ENCODE measurements at places on chromosomes 11 and 22. TPM values are rescaled to one million over a fixed set of nuclear protein-coding genes. Genes with fewer than 3 reads are reported as not detected.

Gene NPAS4
- not detected for total RNA-seq

Gene ABCC8
- 1.1 TPM for total RNA-seq

Gene TRIM49
- total RNA-seq: not detected

Gene BIK
- 0.41 TPM for total RNA-seq

Gene OR52R1
- not detected for total RNA-seq

Gene PRRG4
- 0.33 TPM for total RNA-seq

Gene TMPRSS13
- total RNA-seq: not detected

Gene SCN4B
- total RNA-seq: 12.9 TPM

Gene DEFB131B
- not detected for total RNA-seq

Gene TSGA10IP
- not detected for total RNA-seq

Gene TNNT3
- 30.7 TPM for total RNA-seq

Gene SEC14L2
- total RNA-seq: 1.2 TPM

- H3K36me3 ChIP-seq: no peaks in the 10 kb centered on the region
- H3K4me3 ChIP-seq: no peak overlapping the region
- H3K4me1 ChIP-seq: peaks cover 6% of the 10 kb centered on the region
These were observed 40.9 kb upstream of the OR9Q1 start for GRCh38 chr11:57982776-57983175.

GRCh38 chr11:119906376-119906775 lies 177.4 kb upstream of the NECTIN1 start:
- no peaks in the 10 kb centered on the region for H3K36me3 ChIP-seq
- DNase-seq: no peak
- no peak overlapping the region for H3K4me3 ChIP-seq
- no peak overlapping the region for H3K27ac ChIP-seq

DNA sequence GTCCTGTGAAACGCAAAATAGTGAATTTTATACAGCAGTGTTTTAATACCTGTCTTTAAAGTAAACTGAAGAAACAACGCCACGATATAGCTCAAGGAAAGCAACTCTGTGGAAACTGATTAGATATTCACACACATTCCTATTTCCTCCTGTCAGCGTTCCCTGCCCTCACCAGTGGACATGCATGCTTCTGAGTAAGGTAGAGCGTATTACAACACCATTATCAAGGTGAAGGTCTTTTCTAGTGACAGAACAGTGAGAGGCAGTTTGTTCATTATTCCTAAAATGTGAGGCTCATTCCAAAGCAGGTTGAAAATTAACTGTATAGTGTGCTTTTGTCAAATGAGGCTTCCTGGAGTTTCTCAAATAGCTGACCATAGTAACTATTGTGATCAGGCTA lies 153.1 kb downstream of the DDX10 start:
- no peak overlapping the region for H3K27ac ChIP-seq
- no peaks in the 10 kb centered on the region for H3K36me3 ChIP-seq
- no peak overlapping the region for H3K4me3 ChIP-seq

DNA sequence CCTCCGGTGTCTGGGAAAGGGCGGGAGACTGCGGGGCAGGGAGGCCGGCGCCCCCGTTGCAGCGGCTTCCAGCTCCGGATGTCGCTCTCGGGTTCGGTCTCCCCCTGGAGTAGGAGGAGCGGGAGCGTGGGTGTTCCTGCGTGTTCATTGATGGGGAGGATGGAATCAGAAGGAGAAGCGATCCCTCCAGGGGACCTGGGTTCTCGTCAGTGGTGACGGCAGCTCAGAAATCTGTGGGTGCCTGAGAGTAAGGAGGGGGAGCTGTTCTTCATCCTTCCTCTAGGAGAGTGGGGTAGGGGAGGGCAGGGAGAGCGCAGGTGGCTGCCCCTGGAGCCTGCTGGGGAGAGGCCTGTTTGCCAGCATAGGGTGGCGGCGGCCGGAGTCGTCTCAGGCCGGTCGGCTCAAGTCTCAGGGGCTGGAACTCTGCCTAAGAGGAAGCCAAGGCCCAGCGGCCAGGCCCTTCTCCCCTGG lies 1.1 kb downstream of the UBASH3B start:
- peak overlapping the region; percentile 90 for H3K27ac ChIP-seq
- peak; percentile 36 for DNase-seq
- peak overlapping the region; percentile 87 for H3K4me3 ChIP-seq
- peaks cover 27% of the 10 kb centered on the region for H3K27me3 ChIP-seq
- no peaks in the 10 kb centered on the region for H3K36me3 ChIP-seq

DNA sequence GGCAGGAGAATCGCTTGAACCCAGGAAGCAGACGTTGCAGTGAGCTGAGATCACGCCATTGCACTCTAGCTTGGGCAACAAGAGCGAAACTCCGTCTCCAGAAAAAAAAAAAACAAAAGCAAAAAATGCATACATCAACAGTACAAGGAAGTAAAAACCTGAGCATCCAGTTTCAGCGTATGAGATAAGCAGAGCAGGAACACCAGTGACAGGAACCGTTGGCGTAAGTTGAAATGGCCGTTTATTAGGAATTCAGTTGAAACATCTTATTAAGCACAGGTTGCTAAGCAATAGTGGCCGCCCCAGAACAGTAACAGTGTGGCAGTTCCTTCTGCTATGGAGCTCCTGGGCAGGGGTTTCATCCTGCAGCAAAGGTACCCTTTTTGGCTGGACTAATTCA lies 4.0 kb upstream of the L3MBTL2 start:
- no peaks in the 10 kb centered on the region for H3K36me3 ChIP-seq
- peaks cover 31% of the 10 kb centered on the region for H3K4me1 ChIP-seq
- H3K27me3 ChIP-seq: no peaks in the 10 kb centered on the region
- no peak for DNase-seq

GRCh38 chr11:68687311-68687710 lies 3.0 kb downstream of the GAL start:
- H3K27ac ChIP-seq: no peak overlapping the region
- H3K4me3 ChIP-seq: no peak overlapping the region
- H3K4me1 ChIP-seq: peaks cover 12% of the 10 kb centered on the region
- DNase-seq: no peak
- no peaks in the 10 kb centered on the region for H3K36me3 ChIP-seq
- H3K27me3 ChIP-seq: peaks cover 99% of the 10 kb centered on the region

GRCh38 chr22:39776295-39777009 lies 117.1 kb downstream of the ENTHD1 start:
- no peak overlapping the region for H3K27ac ChIP-seq
- H3K4me3 ChIP-seq: no peak overlapping the region
- no peaks in the 10 kb centered on the region for H3K4me1 ChIP-seq
- H3K27me3 ChIP-seq: peaks cover 73% of the 10 kb centered on the region
- no peaks in the 10 kb centered on the region for H3K36me3 ChIP-seq

- no peak overlapping the region for H3K27ac ChIP-seq
- peak overlapping the region; percentile 17 for H3K4me3 ChIP-seq
- H3K27me3 ChIP-seq: peaks cover 11% of the 10 kb centered on the region
- no peaks in the 10 kb centered on the region for H3K4me1 ChIP-seq
- no peaks in the 10 kb centered on the region for H3K36me3 ChIP-seq
- DNase-seq: no peak
These were observed 5.7 kb downstream of the UPK3A start for GRCh38 chr22:45290410-45290936.

DNA sequence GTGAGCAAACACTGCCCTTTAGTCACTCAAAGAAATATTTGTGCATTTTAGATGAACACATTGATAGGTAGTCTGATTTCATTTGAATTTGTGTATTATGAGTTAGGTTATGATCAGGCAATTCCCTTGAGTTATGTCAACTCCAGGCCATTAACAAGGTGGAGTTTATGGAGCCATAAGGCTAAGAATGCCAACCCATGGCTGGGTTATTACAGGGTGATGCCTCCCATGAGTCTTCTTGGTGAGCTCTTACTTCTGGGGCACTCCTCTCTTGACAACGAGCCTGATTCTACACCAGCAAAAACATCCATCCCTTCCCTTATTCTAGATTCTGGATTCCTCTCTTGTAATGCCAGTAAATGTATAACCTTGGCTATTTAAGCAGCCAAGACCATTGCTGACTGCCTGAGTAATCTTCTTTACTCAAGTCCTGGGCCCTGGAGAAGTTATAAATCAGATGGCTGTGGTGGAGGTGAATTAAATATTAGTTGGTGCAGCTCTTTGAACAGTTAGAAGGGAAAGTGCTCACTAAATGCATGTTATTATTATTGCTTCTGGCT lies 645.7 kb upstream of the TENM4 start:
- no peak overlapping the region for H3K27ac ChIP-seq
- DNase-seq: no peak
- H3K36me3 ChIP-seq: no peaks in the 10 kb centered on the region
- no peaks in the 10 kb centered on the region for H3K4me1 ChIP-seq
- no peaks in the 10 kb centered on the region for H3K27me3 ChIP-seq

- H3K36me3 ChIP-seq: no peaks in the 10 kb centered on the region
- no peaks in the 10 kb centered on the region for H3K27me3 ChIP-seq
- peaks cover 18% of the 10 kb centered on the region for H3K4me1 ChIP-seq
- no peak overlapping the region for H3K4me3 ChIP-seq
- DNase-seq: no peak
- H3K27ac ChIP-seq: no peak overlapping the region
These were observed 37.3 kb downstream of the C11orf96 start for GRCh38 chr11:43979571-43980219.

DNA sequence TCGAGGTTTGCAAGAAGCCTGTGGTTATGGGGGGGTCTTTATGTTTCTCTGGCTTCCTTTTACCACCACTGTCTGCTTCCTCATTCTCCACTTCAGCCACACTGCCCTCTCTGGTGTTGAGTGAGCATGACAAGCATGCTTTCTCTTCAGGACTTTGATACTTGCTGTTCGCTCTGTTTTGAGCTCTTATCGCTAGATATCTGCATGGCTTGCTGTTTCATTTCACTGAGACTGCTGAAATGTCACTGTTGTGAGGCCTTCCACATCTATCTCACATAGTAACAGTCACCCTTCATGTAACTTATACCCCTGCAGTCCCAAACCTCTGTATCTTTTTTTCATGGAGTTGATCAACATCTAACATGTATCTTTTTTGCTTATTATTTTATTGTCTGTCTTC lies 59.8 kb downstream of the TMEM135 start:
- H3K4me1 ChIP-seq: peaks cover 11% of the 10 kb centered on the region
- DNase-seq: no peak
- H3K27ac ChIP-seq: no peak overlapping the region
- H3K36me3 ChIP-seq: peaks cover 35% of the 10 kb centered on the region

DNA sequence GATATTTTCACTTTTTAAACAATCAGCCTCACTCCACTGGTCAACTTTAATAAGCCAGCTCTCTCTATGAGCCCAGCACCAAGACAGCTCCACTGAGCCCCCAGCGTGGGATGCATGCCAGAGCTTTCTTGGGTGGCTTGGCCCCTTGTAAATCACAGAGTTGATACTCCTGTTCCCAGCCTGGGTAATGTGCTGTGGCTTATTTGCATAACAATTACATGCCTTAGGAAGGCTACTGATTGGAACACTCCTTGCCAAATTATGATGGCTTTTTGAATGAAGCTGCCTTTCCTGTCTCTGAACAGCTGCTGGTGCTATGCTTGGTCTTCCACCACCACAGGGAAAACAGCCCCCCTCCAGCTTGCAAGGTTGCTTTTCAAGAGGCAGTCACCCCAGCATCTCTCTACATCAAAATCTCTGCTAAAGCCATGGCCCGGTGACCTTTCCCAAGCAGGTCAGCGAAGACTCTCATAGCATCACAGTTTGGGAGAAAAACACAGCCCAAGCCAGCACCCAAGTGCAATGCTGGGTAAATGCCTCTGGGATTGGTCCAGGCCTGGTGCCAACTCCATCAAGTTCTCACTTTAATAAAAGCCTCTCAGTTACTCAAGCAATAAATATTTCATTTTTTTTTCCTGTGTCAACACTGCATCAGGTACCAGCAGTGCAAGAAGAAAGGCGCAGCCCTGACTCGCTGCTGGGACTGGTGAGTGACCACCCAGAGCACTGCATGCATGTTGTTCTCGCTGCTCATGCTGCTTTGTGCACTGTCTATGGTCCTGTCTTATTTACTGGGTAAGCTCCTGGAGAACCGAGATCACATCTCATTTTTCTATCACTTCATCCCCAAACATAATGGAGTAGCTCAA lies 549.3 kb downstream of the OPCML start:
- H3K27me3 ChIP-seq: peaks cover 40% of the 10 kb centered on the region
- H3K27ac ChIP-seq: no peak overlapping the region
- H3K36me3 ChIP-seq: no peaks in the 10 kb centered on the region
- DNase-seq: no peak

GRCh38 chr11:61918251-61918937 lies 1.0 kb upstream of the RAB3IL1 start:
- H3K4me3 ChIP-seq: peak overlapping the region; percentile 78
- H3K27me3 ChIP-seq: peaks cover 10% of the 10 kb centered on the region

- H3K27ac ChIP-seq: no peak overlapping the region
- H3K4me1 ChIP-seq: peaks cover 9% of the 10 kb centered on the region
- H3K27me3 ChIP-seq: no peaks in the 10 kb centered on the region
- no peaks in the 10 kb centered on the region for H3K36me3 ChIP-seq
These were observed 272.1 kb downstream of the FAM76B start for GRCh38 chr11:95517453-95517852.

- H3K36me3 ChIP-seq: no peaks in the 10 kb centered on the region
- H3K4me3 ChIP-seq: no peak overlapping the region
- peak; percentile 23 for DNase-seq
These were observed 33.6 kb downstream of the MAP6 start for GRCh38 chr11:75635066-75635862.

DNA sequence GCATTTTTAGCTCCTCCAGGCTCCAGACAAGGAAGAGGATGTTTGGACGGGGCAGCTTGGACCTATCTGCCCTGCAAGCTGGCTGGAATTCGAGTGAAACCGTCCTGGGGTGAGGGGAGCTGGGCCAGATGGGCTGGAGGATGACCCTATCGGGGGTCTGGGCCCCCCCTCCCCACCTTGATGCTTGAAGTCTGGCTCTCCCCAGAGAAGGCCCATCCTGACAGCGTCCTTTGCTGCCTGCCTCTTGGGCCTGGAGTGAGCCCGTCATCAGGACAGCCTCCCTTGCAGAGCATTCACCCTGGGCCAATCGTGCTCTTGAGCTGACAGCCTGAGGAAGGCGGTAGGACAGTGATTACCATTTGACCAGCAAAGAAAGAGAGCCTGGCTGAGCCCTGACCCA lies 5.3 kb upstream of the PDGFB start:
- peaks cover 81% of the 10 kb centered on the region for H3K4me1 ChIP-seq
- DNase-seq: no peak
- peaks cover 8% of the 10 kb centered on the region for H3K27me3 ChIP-seq
- H3K27ac ChIP-seq: peak overlapping the region; percentile 67
- no peaks in the 10 kb centered on the region for H3K36me3 ChIP-seq

GRCh38 chr11:15594607-15595006 lies 479.9 kb downstream of the INSC start:
- DNase-seq: no peak
- no peaks in the 10 kb centered on the region for H3K27me3 ChIP-seq
- H3K27ac ChIP-seq: no peak overlapping the region

DNA sequence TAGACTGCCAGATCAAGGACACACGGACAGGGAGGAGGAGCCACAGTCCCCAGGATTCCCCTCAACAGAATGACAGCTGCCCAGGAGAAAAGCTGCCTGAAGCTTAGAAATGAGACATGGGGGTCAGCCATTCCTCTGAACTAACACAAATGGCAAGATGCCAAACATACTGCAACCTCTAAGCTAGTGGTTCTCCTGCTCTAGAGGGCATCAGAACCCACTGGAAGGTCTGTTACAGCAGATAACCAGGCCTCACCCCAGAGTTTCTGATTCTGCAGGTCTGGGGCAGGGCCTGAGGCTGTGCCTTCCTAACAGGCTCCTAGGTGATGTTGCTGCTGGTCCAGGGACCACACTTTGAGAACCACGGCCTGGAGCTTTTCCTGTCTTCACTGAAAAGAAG lies 28.6 kb upstream of the BID start:
- H3K4me1 ChIP-seq: peaks cover 18% of the 10 kb centered on the region
- H3K4me3 ChIP-seq: no peak overlapping the region
- no peaks in the 10 kb centered on the region for H3K27me3 ChIP-seq
- DNase-seq: no peak

GRCh38 chr11:66072081-66072480 lies 2.0 kb downstream of the PACS1 start:
- peaks cover 39% of the 10 kb centered on the region for H3K36me3 ChIP-seq
- no peak for DNase-seq
- peak overlapping the region; percentile 92 for H3K4me3 ChIP-seq
- peaks cover 56% of the 10 kb centered on the region for H3K4me1 ChIP-seq
